HS-27A (cell line): ENCODE measurements at places on chromosomes 12 and 14.
A peak's percentile ranks its signal among the peaks of the same experiment; 100 is the strongest.

DNA sequence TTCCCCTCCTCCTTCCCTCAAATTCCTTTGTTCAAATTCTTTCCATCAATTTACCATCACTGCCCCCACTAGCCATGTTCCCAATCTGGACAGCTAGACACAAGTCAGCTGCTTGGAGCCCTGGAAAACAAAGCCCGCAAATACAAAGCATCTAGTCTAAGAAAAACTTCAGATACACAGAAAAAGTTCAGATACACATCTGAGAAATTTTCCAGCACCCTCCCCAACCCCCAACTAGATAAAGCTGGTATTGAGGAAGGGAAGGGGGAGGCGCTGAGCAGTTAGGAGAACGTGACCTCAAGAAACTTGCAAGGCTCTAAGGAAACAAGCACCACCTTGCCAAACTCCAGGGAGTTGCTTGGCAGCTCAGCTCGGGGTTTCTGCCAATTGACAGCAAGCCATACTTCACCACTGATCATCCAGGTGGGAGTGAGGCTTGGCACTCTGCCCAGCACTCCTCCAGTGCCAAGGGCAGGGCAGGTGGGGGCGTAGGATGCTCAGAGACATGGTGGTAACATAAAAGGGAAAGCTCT is 5.1 kb upstream of the CNIH1 start:
- DNase-seq: no peak

- DNase-seq: no peak
Observed at GRCh38 chr14:65991104-65991503, 495.1 kb upstream of the CCDC196 start.

DNA sequence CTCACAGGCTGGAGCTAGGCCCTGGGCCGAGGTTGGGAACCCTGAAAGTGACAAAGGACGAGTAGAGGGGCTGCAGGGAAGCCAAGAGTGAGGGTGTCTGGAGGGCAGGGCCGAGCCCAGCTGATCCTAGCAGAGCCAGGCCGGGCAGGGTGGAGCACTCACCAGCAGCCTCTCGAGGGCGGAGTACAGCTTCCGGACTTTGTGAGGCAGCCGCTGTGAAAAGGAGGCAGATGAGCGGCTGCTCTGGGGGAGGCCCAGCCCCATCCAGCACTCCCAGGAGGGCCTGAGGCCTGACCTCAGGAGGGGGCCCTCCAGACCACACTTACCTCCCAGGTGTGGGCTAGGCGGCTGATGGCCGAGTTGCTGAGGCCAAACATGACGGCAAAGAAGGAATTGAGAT is 14.7 kb upstream of the ENDOU start:
- DNase-seq: no peak

GRCh38 chr12:47741340-47741703 is 16.0 kb upstream of the ENDOU start:
- peak; percentile 68 for DNase-seq

- no peak for DNase-seq
Observed at GRCh38 chr12:119118625-119119024, 60.1 kb upstream of the HSPB8 start.

- no peak for DNase-seq
Observed at GRCh38 chr12:131021154-131021541, 67.4 kb downstream of the ADGRD1 start.

DNA sequence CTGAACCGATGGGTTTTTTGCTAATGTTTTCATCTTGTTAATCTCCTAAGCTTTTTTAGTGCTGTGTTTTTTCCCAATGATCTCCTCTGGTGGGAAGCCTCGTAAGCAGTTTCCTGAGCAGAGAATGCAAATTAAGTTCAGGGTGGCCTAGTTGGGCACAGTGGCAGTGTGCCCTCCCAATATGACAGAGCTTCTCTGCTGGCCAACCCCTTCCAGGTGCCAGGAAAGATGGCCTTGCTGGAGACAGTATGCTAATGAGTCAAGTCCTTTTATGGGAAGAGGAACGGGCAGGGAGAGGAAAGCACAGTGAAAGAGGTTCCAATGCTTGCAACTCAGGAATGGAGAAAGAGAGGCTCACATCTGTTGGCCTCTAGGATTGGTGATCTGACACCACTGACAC is 115.8 kb downstream of the GCH1 start:
- DNase-seq: no peak

GRCh38 chr12:109871668-109872314 is 8.6 kb downstream of the GLTP start:
- DNase-seq: no peak

DNA sequence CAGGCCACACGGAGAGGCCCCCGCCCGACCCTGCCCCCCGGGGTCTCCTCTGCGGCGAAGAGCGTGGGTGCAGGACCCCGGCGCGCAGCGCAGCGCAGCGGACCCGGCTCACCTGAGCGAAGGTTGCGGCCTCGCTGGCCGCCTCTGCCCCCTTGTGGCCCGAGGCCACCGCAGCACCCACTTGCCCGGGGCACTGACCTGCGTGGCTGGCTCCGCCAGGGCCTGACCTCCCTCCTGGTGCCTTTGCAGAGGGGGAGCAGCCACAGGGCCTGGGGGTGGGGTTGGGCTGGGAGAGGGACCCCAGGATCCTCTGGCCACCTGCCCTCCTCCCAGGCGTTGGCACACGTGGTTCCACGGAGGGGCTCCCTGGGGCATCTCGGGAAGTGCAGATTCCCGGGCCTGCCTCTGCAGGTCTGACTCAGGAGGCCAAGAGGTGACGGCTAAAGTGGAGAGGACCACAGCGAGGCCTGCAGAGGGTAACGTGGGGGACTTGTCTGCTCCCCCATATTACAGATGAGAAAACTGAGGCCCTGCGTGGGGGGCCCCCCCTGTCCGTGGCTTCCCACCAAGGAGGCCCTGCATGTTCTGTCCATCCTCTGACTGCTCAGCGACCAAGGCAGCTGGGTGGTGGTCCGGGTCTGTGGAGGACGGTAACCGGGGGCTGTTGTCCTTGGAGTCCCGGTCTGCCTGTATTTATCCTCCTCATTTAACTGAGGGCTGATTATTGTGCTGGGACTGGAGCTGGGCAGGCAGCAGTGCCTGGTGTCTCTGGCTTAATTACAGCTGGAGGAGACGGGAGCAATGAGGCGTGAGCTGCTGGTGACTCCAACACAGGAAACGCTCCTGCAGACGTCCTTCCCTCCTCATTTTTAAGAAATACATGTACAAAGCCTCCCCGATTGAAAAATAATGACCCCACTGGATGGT is 67.9 kb upstream of the BEGAIN start:
- no peak for DNase-seq

DNA sequence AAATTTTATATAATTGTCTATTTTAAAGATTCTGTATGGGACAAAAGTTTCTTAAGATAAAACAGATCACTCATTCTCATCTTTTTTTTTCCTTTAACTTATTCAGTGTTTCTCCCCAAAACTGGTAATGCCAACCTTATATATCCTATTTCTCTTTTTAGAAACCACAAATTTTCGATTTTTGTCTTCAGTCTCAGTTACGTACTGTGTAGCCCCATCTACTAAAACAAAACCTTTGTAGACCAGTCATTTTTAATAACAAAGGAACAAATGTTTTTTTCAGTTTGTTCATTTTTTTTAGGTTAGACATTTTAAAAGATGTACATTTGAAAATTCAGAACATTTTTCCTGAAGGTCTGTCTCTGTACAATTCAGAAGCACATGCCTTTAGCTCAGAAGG is 18.2 kb downstream of the PNMA1 start:
- no peak for DNase-seq

DNA sequence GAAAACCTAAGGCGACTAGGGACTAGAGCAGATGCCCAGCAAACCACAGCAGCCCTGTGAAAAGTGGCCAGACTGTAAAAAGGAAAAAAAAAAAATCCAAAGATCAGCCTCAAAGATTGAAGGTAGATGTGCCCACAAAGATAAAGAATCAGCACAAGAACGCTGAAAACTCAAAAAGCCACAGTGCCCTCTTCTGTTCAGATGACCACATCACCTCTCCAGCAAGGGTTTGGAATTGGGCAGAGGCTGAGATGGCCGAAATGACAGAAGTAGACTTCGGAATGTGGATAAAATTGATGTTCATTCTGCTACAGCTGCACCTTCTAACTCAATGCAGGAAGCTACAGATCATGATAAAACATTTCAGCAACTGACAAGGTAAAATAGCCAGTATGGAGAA is 154.4 kb downstream of the GPHN start:
- DNase-seq: no peak

DNA sequence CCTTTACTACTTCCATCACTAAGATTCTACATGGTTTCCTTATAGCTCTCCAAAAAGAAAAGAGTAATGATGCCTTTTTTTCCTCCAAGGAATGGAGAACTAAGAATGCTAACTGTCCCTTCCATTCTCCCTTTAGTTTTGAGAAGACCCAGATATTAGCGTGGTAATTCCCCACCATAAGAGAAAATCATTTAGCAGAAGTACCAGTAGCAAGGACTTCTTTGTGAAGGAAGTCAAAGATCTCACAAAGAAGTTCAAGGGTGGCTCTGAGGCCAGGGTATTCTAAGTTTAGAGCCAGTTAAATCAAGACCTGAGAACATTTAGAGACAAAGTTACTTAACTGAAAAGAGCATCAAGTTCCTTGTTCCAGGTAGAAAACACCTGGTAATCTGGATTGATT is 7.3 kb downstream of the USP15 start:
- DNase-seq: no peak

DNA sequence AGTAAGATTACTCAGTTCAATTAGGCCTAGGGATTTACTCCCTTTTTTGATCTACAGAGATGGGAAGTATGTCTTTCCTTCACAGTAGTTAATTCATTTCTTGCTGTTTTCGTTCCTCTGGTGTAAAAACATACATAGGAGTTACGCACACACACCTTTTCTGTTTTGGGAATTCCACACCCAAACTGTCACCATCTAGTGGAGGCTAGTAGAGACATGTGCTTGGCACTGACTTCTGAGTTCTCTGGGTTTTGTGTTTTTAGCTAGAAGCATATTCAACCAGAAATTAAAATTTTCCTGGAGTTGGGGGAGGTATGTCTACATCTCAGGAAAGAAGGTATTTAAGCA is 1.4 kb downstream of the SUSD6 start:
- no peak for DNase-seq

DNA sequence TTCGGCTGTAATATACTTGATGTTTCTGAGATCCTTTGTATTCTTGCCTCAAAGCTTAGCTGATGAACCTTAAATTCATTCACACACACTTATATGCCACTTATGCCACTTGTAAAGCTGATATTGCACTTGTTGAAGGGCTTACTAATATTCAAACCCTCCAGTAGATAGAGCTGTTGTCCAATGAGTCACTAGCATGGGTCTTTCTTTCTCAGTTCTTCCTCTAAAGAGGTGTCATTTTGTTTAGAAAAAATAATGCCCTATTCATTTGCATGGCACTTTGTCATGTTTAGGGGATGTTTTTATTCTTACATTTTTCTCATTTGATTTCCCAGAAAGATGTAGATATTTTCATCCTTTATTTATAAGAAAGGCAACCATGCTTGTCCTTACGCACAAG is 56.4 kb downstream of the MON2 start:
- DNase-seq: no peak

GRCh38 chr14:78253986-78254385 is 83.8 kb downstream of the NRXN3 start:
- no peak for DNase-seq

GRCh38 chr14:92173668-92174067 is 51.9 kb downstream of the CPSF2 start:
- DNase-seq: peak; percentile 5

GRCh38 chr14:97185186-97185585 is 388.0 kb downstream of the VRK1 start:
- no peak for DNase-seq

- no peak for DNase-seq
Observed at GRCh38 chr14:31949709-31950108, 127.4 kb upstream of the ARHGAP5 start.

GRCh38 chr12:15979096-15980092 is 68.3 kb downstream of the DERA start:
- DNase-seq: peak; percentile 92

DNA sequence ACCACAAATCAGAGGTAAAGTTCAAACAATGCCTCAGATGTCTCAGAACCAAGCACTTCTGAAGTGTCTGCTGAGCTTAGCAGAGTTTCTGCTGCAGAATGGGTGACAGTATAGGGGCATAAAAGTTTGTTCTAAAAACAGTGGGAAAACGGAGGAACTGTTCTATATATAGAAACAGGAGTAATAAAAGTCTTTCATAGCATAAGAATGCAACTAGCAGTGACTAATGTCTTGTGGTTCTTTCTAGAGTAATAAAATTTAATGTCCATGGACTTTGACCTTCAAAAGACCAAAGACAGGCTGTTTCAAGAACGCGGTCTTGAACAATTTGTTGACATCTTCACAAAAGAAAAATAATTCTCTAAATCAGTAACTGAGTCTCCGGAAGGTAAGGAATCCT is 107.5 kb upstream of the FAR2 start:
- DNase-seq: peak; percentile 58

- DNase-seq: no peak
Observed at GRCh38 chr12:74656251-74656650, 118.6 kb downstream of the ATXN7L3B start.

DNA sequence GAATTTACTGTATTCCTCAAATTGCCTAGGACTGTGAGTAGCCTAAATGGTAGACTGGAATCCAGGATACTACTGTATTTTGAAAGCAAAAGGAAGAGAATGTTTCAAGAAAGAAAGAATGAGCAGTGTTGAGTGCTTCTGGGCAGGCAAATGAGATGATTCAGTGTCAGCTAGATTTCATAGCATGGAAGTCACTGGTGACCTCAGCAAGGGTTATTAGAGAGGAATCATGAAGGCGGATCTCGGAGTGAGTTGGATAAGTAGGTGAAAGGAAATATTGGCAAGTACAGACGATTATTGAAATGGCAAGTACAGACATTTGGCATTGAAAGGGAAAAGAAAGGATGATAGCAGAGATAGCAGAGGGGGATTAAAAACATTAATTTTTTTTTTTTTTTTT is 27.1 kb downstream of the VRK1 start:
- DNase-seq: no peak

GRCh38 chr14:96538097-96538989 is 36.2 kb downstream of the PAPOLA start:
- no peak for DNase-seq

GRCh38 chr14:103292426-103293374 is 41.3 kb upstream of the EIF5 start:
- DNase-seq: peak; percentile 45

DNA sequence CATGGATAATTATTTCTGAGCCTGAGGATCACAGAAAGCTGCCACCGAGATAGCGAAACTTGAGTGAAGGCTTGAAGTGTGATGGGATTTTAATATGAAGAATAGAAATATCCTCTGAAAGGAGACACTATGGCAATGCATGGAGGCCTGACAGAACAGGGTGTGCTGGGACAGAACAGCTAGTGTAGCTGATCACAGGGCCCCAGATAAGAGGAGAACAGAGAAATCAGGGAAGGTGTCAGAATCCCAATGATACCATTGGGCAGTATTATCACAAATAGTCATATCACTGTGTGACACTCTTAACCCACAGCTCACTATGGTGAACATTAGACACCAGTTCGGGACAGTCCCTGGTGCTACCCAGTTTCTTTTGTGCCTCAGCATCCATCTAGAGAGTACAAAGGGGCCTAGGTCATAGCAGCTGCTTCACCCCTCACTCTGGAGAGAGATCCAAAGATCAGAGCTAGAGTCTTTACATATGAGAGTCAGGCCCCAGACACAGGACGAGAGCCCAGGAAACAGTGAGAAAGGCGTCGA is 506 bp upstream of the OR10P1 start:
- DNase-seq: no peak

- DNase-seq: no peak
Observed at GRCh38 chr14:57378661-57379060, 11.7 kb upstream of the NAA30 start.

- no peak for DNase-seq
Observed at GRCh38 chr14:96164861-96165490, 39.7 kb upstream of the BDKRB2 start.

GRCh38 chr14:102086972-102087761 is at the start of gene HSP90AA1:
HSP90AA1 (minus strand) TSS chr14:102087044; CDS start chr14:102086378, 666 bp downstream.
- DNase-seq: peak; percentile 79

- DNase-seq: no peak
Observed at GRCh38 chr14:22070119-22070982, 396.7 kb upstream of the OR4E1 start.
